Activated naive CD8-positive, alpha-beta T cell treated with anti-CD3 and anti-CD28 coated beads, Interleukin-2, amount 50 U/mL, for 16 hours (primary cell): ENCODE measurements at places on chromosomes 4 and X.

GRCh38 chrX:95055991-95056390 is 1382.0 kb downstream of the FAM133A start:
- DNase-seq = no peak

GRCh38 chr4:79141530-79141929 is 184.3 kb downstream of the NAA11 start:
- no peak for DNase-seq

DNA sequence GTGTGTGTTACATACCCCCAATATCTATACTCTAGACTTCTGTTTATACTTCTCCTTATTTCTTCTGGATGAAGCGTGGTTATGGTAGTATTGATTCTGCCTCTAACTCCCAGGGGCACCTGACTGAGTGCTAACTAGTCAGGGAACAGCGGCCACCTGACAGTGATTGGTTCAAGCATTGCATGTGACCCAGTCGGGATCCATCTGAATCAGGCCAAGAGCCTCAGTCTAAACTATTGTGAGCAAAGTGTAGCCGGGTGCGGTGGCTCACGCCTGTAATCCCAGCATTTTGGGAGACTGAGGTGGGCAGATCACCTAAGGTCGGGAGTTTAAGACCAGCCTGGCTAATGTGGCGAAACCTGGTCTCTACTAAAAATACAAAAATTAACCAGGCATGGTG is 10.0 kb downstream of the CCDC110 start:
- DNase-seq = no peak

DNA sequence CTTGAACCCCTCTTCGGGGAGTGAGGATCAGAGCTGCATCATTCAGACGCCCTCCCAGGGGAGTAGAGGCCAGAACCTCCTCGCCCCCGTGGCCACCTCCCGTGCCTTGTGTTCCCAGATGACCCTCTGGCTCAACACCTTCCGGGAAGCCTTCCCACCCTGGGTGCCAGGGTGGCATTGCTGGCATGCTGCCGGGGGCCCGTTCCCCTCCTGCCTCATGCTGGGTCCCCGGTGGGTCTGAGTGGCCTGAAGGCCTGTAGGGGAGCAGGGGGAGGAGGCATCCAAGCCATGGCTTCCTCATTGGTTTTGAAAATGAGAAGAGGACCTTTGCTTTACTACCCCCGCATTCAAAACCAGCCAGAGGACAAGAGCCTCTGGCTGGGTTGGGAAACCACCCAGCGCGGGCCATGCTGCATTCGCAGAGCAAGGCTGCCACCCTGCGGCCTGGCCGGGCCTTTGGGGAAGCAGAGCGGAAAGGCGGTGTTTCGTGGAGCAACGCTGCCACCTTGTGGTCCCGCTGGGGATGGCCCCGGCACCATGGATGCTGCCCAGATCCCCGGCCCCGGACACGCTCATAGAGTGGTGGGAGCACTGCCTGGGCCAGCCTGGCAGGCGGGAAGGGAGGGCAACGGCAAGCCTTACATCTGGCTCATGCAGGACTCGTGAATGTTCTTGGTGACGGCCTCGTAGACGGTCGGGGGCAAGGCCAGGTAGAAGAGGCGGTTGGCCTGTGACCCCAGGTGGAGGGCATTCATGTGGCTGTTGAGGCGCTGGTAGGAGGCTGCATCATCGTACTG is 11.9 kb downstream of the G6PD start:
- peak; percentile 67 for DNase-seq

DNA sequence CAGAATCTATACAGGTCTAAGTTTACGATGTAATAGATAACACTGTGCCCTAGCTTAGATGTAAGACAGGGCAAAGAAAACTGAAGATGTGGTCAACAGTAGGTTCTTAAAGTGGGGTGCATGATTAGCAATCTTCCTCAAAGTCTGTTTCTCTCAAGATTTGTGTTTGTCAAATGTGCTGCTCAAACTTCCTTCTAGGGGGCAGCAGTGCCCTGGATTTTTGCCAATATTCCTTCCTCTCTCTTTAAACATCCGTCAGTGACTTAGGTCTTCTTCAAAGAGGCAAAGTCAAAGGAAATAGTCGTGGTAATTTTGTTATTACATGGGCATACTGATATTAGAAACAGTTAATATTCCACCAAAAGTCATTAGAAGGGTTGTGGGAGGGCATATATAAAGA is 4.2 kb upstream of the PDHA2 start:
- no peak for DNase-seq

GRCh38 chr4:152104901-152105357 is 344.1 kb upstream of the GATB start:
- no peak for DNase-seq

GRCh38 chrX:40832723-40833122 is 97.4 kb upstream of the MED14 start:
- no peak for DNase-seq

GRCh38 chr4:148173397-148174017 is 268.7 kb downstream of the NR3C2 start:
- no peak for DNase-seq

GRCh38 chr4:32161392-32161791 is 1441.2 kb downstream of the PCDH7 start:
- DNase-seq = no peak

- DNase-seq = no peak
Observed at GRCh38 chrX:477441-478012, 90.8 kb upstream of the PPP2R3B start.
